GM12865 (cell line): ENCODE measurements at places on chromosomes 5 and 9.

DNA sequence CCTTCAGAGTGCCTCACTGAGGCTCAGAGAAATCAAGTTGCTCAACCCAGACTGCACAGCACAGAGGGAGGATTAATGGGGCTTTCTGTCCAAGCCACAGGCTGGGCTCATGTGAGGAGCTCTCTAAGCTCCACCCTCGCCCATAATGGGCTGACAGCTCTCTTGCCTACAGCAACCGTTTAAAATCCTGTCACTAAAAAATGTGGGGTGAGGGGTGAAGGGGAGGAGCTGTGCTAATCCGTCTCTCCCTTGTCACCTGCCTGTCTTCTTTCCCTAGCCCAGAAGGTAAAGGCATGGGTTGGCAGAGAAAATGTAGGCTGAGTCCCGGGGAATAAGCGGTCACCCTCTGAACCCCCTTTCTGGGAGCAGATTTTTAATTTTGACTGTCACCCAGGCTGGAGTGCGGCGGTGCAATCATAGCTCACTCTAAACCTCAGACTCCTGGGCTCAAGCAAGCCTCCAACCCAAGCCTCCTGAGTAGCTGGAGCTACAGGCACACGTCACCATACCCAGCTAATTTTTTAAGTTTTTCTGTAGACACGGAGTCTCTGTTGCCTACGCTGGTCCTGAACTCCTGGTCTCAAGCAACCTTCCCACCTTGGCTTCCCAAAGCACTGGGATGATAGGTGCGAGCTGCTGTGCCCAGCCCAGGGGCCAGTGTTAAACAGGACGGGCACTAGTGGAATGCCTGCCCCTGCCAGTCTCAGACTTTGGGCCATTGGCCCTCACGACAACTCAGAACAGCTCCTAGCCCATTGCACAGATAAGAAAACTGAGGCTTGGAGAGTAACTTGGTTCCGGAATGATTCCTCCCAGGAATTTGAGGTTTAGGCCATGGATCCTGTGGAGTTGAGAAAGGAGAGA lies 89.5 kb downstream of the LMX1B start:
- DNase-seq = no peak

DNA sequence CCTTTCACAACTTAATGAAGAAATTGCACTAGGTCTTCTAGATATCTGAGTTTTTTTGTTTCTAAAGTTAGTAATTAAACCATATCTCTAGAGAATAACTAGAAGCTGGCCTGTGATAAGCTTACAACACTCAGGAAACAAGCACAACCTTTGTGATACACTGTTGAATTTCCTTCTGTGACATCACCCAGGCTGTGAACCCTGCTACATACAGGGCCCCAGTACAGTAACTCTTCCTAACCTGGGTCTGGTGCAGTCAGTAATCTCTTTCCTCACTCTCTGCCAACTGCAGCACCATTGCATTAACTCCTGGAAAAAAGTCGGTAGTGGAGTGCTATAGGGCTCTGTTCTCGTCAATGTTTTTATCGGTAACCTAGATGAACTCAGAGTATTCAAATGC lies 10.6 kb upstream of the IGFBPL1 start:
- DNase-seq = no peak

GRCh38 chr5:39055768-39056398 lies 18.3 kb downstream of the RICTOR start:
- no peak for DNase-seq

- peak; percentile 63 for DNase-seq
These were observed 1.1 kb upstream of the ANXA2R start for GRCh38 chr5:43041110-43041668.
